Pericardium fibroblast (primary cell): ENCODE measurements at places on chromosomes 7 and 10. TPM values are rescaled to one million over a fixed set of nuclear protein-coding genes. Genes with fewer than 3 reads are reported as not detected.

AOC1 gene
- total RNA-seq, result not detected in 2 replicates

C10orf105 gene
- 0.12 TPM in 1 of 2 replicates, not detected in the other for total RNA-seq

PRSS2 gene
- 1.3 TPM in 1 of 2 replicates, not detected in the other for total RNA-seq

LRRN3 gene
- 2.9 and 8.2 TPM in 2 replicates for total RNA-seq

TRIM56 gene
- total RNA-seq, result 9.3 and 11.8 TPM in 2 replicates

CYP2C18 gene
- total RNA-seq, result not detected in 2 replicates

FKBP14 gene
- 18.6 and 27.9 TPM in 2 replicates for total RNA-seq

IKZF1 gene
- total RNA-seq, result not detected in 2 replicates

GPR26 gene
- not detected in 2 replicates for total RNA-seq

PRPS1L1 gene
- total RNA-seq, result not detected in 2 replicates

CHAT gene
- total RNA-seq, result not detected in 2 replicates

AKR1B1 gene
- total RNA-seq, result 42.7 and 108 TPM in 2 replicates

CALN1 gene
- not detected in 2 replicates for total RNA-seq

SHH gene
- not detected in 2 replicates for total RNA-seq

SFTPA1 gene
- total RNA-seq, result not detected in 2 replicates

ENTPD1 gene
- 2.3 TPM in 1 of 2 replicates, not detected in the other for total RNA-seq
